ENCODE measurements at places on chromosomes 11 and 22.
A peak's percentile ranks its signal among the peaks of the same experiment; 100 is the strongest.

GRCh38 chr22:37569009-37569920, 9.0 kb downstream of the CDC42EP1 start:
- no peak for DNase-seq

GRCh38 chr11:44899959-44900358, 50.7 kb downstream of the TP53I11 start:
- DNase-seq = peak; percentile 38

- no peak for DNase-seq
Observed at GRCh38 chr11:119694334-119694733, 34.7 kb downstream of the NECTIN1 start.

GRCh38 chr11:46265764-46266163, 11.7 kb upstream of the CREB3L1 start:
- no peak for DNase-seq

- DNase-seq = peak; percentile 42
Observed at GRCh38 chr11:88411265-88411664, 73.7 kb upstream of the CTSC start.

- DNase-seq = no peak
Observed at GRCh38 chr11:2709429-2709828, 9.6 kb upstream of the KCNQ1OT1 start.

DNA sequence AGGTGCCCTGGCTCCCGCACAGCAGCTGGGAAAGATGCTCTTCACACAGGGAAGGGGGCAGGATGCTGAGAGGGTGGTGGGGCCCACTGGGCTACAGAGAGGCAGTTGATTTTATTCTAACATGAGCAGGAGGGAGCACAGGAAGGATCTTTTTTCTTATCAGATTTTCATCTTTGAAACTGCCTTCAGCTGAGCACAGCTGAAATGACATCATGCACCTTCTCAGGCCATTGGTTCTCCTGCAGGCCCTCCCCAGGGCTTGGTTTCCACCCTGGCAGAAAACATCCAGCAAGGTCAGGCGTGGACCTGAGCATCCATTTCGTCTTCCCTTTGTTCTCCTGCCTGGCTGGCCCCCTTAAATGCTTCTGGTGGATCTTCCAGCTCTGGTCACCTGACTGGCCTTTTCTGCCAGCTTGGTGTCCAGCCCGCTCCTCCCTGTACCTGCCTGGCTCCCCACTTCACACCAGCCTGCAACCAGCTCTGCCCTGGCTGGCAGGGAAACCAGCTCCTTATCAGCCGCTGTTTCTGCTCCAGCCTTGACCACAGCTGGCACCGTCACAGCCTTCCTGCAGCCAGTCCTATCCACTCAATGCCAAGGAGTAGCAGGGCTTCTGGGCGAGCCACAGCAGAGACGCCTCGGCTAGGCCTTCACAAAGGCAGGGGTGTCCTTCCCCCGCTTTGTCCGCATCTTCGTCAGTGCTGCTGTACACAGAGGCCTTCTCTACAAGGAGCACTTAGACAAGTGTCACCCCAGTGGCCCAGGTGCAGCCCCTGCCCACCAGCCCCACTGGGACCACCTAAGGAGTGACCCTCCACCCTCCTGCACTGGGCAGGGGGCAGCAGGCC, 36.5 kb downstream of the TOM1 start:
- no peak for DNase-seq

DNA sequence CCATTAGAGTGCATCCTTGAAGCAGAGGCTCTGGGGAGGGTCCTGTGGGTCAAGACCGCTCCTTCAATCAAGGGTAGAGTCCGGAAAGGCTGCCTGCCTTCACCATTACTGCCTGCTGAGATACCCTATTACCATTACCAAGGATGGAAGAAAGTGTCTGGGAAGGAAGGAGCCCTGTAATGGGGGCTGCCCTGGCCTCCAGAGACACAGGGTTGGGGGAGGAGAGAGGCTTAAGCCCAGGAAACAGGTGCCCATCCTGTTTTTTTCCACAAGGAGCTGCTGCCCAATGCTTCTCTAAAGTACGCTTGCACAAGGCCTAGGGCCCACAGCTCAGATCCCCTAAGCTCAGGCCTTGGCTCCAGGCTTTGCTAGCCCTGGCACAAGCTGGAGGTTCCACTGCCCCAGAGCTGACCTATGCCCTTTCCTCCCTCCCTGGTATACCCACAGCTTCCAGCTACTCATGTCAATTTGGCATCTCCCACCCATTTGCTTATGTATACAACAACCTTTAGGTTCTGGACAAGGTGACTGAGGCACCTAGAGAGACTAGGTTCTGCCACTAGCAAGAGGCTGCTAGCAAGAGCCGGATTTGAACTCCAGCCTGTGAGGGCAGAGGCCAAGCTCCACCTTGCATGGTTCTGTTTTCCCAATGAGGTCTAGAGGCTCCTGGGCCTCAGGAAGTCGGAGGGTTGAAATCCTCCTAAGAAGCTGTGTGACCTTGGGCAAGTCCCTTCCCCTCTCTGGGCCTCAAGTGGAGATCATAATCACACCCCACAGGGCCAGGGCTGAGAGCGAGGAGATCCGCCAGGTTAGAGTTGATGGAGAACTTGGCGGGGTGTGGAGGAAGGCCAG, 1.5 kb upstream of the PLCB3 start:
- no peak for DNase-seq

GRCh38 chr11:80700386-80700785, 1259.6 kb upstream of the TENM4 start:
- DNase-seq = no peak

DNA sequence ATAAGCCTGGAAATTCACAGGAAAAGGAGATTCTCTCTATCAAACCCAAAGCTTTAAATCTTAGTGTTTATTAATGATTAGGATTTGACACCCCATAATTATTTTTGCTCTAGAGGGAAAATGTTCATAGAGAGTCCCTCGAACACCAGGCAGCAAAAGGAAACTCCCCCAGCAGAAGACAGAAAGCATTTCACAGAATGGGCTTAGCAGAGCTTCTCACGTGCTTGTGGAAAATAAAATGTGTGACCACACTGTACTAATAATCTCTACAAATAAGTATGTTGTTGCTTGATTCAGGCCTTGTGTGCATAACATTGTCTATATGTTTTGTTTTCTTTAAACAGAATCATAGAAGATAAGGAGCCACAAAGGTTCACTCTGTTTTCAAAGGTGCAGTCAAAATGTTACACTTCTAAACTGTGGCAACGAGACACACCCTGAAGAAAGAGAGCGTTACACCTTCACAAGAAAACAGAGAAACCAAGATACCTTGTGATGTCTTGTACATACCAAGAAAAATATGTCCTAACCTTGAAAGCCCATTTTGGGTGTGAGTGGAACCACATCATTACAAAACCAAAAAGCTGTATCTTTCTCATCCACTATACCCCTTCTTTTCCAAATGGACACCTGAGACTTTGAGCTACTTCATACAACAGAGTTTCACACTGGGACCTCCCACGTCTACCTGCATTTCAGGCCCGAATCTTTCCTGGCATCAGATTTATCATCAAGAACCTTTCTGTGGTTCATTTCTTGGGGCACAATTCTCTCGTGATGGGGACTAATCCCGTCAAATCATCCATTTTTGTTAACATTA, 282.5 kb downstream of the ETS1 start:
- no peak for DNase-seq

- no peak for DNase-seq
Observed at GRCh38 chr11:27097551-27097950, 56.9 kb downstream of the BBOX1 start.

GRCh38 chr22:44164031-44164430, 16.7 kb upstream of the PARVG start:
- no peak for DNase-seq

- DNase-seq = no peak
Observed at GRCh38 chr22:50734343-50734771, 3.6 kb upstream of the ACR start.

DNA sequence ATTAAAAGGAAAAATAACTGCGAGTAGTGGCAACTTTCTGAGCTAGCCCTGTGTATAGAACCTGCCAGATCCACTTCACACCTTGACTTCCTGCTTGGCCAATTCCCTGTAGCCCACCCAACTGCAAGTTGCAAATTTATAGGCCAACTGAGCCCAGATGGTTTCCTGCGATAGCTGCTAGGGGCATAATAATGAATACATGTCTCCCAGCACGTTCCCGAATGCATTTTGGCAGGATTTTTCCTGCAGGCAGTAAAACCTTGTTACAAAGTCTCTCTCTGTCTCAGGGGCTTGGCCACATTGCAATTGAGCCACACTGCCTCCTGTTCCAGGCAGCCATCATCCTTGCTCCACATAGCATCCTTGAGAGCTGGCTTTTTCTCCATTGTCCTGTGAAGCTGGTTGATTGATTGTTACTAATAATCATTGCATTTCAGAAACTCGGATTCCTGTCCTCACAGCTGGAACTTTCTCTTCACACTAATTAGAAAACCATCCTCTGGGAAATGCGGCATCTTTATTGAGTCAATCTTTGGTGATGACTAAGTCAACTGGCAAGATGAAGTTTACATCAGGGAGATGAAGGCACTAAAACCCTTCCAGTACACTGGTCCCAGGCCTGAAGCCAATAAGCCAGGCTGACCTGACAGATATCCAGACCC, 18.6 kb upstream of the LMO2 start:
- DNase-seq = peak; percentile 43

DNA sequence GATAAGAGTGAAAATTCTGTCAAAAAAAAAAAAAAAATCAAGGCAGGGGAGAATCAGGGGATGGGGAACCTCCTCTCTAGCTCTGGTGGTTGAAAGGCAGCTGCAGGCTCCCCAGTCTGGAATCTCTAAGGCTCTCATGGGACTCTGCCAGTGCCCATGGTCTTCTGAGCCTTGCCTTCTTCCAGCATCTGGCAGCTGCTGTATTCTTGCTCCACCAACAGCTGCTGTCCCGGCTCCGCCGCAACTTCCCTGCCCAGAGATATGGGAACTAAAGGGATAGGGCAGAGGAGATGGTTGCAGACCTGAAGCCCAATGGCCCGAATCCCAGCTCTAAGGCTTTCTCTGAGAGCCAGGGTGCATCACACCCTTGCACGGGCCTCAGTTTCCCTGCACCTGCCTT, 49.5 kb upstream of the PHF21B start:
- no peak for DNase-seq

GRCh38 chr11:77068457-77069335, 1.9 kb downstream of the CAPN5 start:
- no peak for DNase-seq

DNA sequence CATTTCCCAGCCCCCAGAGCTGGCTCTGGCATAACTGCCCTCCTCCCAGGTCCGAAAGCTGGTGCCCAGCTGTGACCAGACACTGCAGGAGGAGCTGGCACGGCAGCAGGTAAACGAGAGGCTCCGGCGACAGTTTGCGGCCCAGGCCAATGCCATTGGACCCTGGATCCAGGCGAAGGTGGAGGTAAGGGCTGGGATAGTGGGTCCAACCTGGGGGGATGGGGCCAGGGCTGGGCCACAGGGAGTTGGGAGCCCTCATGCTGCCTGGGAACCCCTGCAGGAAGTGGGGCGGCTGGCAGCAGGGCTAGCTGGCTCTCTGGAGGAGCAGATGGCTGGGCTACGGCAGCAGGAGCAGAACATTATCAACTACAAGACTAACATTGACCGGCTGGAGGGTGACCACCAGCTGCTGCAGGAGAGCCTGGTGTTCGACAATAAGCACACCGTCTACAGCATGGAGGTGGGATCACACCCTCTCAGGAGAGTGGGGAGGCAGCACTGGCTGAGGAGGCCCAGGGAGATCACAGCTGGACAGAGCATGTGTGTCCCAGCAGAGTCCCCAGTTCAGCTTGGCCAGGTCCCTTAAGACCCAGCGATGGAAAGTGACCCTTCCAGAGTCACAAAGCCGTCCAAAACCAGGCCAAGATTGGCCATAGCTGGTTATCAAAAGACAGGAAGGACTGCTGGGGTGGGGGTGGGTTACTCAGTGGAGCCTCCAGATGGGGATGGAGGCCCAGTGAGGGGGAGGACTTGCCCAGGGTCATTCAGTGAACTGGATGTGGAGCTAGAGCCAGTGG, 7.0 kb downstream of the CTSF start:
- DNase-seq = no peak

GRCh38 chr22:41341990-41342389, 39.8 kb upstream of the TEF start:
- DNase-seq = no peak

DNA sequence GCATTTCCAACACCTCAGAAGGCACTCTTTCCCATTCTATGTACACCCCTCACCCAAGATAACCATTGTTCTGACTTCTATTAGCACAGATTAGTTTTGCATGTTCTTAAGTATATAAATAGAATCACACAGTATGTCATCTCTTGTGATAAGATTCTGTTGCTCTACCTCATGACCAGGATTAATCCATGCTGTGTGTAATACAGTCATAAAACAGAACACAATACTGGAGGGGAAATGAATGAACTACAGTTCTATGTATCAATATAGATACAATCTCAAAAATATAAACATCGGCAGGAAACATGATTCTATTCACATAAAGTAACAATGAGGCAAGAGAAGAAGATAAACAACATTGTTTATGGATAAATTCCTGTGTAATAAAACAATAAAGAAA, 151.5 kb downstream of the ATG16L2 start:
- no peak for DNase-seq

DNA sequence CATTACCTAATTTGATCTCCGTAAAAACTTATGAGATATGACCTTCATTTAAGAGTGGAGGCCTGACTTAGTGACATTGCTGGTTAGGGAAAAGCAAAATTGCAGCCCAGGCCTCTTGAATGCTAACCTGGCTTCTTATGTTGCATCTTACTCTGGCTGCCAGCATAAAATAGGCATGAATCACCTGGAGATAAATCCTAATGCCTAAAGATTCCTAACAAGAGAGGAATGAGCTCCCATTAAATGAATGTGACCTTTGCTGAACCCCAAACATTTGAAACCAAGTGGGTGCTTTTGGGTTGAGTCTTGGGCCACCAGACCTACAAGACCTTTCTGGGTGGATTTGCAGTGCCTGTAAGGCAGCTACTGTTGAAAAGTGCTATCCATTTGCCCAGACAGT, 1145.6 kb upstream of the TENM4 start:
- DNase-seq = no peak

- DNase-seq = no peak
Observed at GRCh38 chr11:87437844-87438223, 400.1 kb downstream of the TMEM135 start.

DNA sequence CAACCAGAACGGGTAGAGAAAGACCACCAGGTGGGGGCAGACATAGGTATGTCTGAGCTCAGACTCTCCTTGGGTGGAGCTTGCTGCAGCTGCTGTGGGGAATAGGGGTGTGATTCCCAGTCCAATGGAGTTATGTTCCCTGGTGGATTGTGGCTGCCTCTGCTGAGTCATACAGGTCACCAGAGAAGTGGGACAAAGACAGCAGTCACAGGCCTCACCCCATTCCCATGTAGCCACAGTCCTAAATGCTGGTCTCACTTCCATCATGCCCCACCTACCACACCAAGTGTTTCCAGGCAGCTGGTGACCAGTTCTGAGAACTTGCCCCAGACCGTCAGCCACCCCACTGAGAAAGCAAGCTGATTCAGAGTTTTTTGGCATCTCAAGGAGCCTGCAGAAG, 17.5 kb downstream of the OR52E5 start:
- DNase-seq = no peak

DNA sequence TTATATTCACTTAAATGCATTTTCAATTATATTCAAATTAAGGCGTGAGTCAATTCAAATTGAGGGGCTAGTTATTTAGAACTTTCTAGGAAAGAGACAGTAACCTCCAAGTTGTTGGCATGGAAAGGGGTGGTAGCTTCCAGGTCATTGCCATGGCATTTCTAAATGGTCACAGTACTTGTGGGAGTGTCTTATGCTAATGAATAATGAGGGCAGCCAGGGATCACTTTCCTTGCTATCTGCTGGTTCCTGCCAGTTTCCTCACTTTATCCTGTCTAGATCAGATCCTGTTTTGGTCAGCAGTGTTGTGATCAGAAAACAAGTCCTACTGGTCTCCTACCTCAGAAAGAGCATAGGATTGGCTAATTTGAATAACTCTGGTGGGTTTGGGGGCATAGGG, 21.8 kb upstream of the RNASEH2C start:
- DNase-seq = no peak

- DNase-seq = no peak
Observed at GRCh38 chr22:21025763-21026755, 6.3 kb downstream of the SLC7A4 start.
